ENCODE measurements at places on chromosomes 2 and 18.
A peak's percentile ranks its signal among the peaks of the same experiment; 100 is the strongest.

- no peak for DNase-seq
Observed at GRCh38 chr2:73043276-73043675, 28.2 kb downstream of the SFXN5 start.

DNA sequence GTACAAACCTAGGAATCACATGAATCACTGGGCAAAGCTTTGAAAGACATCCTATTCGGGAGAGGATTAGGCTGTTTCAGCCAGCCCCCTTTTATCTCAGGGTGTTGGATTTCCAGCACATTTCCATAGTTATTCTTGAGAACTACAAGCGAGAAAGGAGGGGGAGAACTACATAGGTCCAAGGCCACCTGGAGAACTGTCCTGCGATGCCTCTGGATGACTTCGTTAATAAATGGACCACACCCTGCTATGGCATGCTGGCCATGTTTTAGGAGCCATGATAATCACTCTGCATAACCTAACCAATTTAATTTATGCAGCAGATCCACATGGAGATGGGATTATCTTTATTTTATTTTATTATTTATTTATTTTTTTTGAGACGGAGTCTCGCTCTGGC lies 29.9 kb downstream of the RHBDD1 start:
- no peak for DNase-seq

DNA sequence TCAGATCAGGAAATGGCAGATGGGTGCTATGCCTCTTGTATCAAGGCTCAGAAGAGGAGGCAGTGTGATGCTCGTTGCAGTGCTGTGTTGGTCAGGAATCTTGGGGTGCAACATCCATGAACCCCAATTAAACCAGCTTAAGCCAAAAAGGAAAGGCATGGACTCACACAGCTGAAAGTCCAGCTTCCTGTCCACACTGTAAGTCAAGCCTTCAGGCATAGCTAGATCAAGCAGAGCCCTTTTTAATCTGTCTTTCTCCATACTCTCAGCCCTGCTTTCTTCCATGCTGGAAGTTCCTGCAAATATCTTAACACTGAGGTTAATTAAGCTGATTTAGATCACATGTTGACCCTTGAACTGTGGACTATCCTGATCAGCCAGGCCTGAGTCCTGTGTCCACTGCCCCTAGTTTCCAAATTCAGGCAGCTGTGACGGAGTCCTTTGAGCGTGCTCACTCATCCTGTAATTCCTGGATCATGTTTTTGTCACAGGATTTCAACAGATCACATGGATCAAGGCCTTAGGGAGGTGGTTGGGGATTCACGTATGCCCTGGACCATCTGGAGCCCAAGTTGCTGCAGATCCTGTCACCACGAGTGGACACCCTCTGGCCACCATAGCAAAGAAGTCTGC lies 4.5 kb upstream of the C2orf74 start:
- no peak for DNase-seq

- no peak for DNase-seq
Observed at GRCh38 chr2:224850081-224850480, 133.9 kb upstream of the CCDC195 start.

GRCh38 chr2:23925702-23926289 lies 1.1 kb downstream of the ATAD2B start:
- DNase-seq = peak; percentile 62

DNA sequence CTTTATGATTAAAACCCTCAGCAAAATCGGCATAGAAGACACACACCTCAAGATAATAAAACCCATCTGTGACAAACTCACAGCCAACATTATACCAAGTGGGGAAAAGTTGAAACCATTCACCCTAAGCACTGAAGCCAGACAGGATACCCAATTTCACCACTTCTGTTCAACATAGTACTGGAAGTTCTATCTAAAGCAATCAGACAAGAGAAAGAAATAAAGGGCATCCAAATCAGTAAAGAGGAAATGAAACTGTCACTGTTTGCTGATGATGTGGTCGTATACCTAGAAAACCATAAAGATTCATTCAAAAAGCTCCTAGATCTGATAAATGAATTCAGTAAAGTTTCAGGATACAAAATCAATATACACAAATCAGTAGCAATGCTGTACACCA lies 16.4 kb upstream of the RPRD1A start:
- DNase-seq = no peak

DNA sequence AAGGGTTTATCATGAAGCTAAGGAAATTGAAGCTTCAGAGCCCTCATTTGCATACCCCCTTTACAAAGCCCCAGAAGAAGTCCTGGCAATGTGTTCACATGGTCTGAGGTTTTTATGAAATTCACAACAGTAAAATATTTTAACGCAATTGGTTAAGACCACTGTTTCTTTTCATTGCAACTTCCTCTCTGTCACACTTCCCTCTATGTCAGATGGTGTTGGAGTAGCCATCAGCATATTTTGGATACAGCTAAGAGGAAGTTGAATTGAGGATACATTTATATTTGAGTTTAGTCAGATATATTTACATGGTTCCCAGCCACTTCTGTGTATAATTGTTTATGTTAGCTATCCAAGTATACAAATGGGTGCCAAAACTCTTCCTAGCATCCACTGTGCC lies 170.0 kb downstream of the TXNL1 start:
- no peak for DNase-seq

GRCh38 chr18:68960355-68960754 lies 162.5 kb downstream of the CCDC102B start:
- no peak for DNase-seq

GRCh38 chr2:39649511-39649910 lies 16.2 kb upstream of the TMEM178A start:
- DNase-seq = no peak

GRCh38 chr2:46589356-46589755 lies 110.0 kb downstream of the TMEM247 start:
- DNase-seq = no peak

- DNase-seq = peak; percentile 95
Observed at GRCh38 chr2:30421604-30422443, 25.2 kb upstream of the LCLAT1 start.

DNA sequence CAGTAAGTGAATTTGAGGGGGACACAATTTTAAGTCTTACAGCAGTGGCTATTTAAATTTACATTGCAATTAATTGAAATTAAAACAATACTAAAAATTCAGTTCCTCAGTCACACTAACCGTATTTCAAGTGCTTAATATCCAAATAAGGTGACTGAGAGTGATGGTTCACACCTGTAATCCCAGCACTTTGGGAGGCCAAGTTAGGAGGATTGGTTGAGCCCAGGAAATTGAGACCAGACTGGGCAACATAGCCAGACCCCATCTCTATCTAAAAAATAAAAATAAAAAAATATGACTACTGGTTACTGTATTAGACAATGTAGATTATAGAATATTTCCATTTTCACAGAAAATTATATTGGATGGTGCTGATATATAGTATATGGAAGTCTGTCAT lies 79.0 kb downstream of the BMPR2 start:
- DNase-seq = no peak

DNA sequence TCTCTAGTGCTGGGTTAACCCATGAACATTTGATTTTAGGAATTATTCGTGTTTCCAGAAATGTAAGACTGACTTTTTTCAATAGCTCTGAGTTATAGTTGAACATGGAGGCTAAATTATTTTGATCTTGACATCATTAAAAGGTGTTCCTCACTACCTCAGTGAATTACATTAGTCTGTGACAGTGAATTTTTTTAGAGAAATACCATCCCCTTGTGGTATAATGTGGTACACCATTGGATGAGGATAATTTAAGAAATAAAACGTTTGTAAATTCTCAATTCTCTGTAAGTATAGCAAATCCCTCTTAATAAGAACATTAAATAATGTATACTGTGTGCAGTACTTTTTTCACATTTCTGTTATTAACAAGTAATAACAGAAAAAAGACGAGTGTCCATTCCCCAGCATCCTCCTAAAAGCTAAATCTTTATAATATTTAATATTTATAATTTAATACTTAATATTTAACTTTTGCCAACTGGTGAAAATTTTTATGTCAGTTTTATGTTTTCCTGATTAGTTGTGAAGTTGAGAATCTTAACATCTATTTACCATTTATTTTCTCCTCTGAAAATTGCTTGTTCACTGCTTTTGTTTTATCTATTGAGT lies 70.3 kb upstream of the CWC22 start:
- DNase-seq = peak; percentile 30

DNA sequence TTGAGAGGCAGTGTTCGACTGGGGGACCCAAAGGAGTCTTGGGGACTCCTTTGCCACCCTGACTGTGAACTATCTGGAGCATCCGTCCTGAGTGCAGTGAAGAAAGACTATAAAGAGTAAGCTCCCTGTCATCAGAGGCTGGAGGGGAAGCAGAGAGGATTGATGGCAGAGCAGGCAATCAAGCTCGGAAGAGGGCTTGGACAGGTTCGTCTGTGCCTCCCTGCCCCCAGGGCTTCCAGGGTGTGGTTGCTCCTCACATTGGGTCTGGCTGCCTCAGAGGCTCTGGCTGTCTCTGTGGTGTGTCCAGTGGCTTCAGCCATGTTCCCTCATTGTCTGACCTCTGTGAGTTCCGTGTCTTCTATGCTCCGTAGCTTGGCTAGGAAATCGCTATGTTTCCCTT lies 13.8 kb upstream of the EN1 start:
- DNase-seq = no peak

DNA sequence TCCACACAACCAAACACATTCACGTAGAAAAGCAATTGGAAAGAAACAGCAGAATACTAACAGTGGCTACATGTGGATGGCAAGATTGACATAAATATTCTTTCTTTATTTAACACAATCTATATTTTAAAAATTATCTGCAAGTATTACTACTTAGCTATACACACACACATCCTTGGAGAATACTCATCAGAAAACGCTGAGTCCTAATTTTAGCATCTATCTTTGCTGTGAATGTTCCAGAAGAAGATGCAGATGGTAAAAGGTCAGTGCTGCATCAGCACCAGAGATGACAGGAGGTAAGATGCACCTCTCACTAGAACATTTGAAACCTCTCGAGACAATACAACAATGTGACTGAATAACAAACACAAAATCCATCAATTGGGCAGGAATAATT lies 148.5 kb downstream of the L3MBTL4 start:
- DNase-seq = no peak

GRCh38 chr2:43221124-43221762 lies 5.2 kb downstream of the ZFP36L2 start:
- DNase-seq = peak; percentile 91

DNA sequence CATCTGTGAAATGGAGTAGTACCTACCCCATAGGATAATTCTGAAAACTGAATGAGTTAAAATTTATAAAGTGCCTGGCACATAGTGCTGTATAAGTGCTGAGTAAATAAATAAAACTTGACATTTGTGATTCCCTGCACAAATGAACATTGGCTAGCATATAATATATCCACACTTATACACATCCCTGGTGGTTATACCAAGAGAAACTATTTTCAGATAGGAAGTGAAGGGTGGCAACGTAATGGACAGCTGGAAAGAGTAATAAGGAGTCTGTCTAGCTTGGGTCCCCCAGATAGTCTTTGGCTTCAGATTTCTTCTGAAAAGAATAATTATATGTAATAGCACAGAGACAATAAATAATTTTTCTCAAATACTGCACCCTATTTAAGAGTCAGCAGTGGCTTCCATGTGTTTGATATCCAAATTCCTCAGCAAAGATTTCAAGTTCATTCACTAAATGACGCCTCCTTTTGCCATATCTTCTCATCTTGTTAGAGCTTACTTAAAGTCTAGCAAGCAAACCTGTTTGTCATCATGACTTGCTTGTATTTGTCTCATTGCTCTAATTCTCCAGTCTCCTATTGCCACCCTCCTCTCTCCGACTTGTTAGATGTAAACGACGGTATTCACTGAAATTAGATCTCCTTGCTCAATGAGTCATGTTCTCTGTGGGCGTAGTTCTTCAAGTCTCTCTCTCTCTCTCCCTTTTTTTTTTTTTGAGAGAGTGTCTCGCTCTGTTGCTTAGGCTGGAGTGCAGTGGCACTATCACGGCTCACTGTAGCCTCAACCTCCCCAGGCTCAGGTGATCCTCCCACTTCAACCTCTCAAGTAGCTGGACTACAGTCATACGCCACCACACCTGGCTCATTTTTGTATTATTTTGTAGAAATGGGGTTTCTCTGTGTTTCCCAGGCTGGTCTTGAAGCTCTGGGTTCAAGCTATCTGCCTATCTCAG lies 8.7 kb upstream of the ADGRF3 start:
- peak; percentile 82 for DNase-seq

GRCh38 chr2:38788306-38788705 lies 10.3 kb downstream of the GEMIN6 start:
- no peak for DNase-seq

GRCh38 chr2:228675646-228676045 lies 494.2 kb upstream of the SPHKAP start:
- DNase-seq = peak; percentile 40

DNA sequence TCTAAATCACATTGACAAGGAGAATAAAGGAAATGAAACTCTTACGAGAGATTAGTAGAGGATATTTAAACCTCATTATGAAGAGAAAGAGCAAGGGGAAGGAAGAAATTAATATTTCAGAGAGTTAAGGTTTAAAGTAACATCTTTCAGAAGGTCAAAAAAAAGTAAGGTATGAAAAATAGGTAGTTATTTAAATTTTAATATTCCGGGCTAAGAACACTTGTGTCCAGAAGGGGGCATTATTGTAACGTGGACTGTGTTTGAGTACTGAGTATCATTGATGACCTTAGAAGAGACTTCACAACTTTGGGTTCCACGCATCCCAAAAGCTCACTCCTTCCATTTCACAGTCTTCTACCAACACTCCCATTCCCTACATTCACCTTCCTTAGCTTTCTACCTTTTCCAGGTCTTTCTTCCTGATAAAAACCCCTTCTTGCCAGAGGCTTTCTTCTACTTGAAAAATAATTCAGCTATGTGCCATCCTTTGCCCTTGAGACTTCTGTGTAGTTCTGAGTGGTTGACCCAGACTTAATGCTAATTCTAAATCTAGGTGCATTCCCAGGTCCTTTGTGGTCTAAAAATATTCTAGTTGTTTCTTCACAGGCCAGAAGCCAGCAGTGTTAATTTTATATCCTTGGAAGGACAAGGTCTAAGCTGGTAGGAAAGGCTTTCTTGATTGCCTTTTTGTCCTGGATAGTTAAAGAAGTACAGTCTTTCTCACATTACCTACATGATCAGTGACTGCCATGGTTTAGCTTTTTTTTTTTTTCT lies 16.5 kb downstream of the DYNC1I2 start:
- peak; percentile 46 for DNase-seq

DNA sequence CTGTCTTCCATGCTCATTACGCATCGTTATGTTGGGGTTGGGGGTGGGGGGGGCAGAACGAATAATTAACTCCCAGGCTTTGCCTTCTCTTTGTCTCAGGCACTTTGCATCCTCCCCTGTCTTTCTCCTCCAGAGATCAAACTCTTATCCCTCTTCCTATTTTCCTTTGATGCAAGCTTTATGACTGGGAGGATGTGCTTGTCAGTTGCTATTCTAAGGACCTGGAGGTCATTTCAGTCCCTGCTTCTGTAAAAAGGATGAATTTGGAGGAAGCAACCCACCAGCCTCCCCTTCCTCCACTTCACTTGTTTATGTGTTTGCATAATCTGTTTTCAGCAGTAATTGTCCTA lies 87.5 kb downstream of the ZCCHC2 start:
- DNase-seq = no peak

GRCh38 chr2:197958592-197959150 lies 154.3 kb downstream of the PLCL1 start:
- peak; percentile 18 for DNase-seq

- no peak for DNase-seq
Observed at GRCh38 chr18:43992741-43993140, 687.9 kb upstream of the SETBP1 start.

Data from AG10803 (cell line).